Stimulated activated CD8-positive, alpha-beta memory T cell treated with anti-CD3 and anti-CD28 coated beads, Interleukin-12 subunit alpha, Interleukin-12 subunit beta, amount 100 ng/mL, for 4 hours (primary cell): ENCODE measurements at places on chromosomes 1 and 21.

GRCh38 chr21:44686000-44686781 lies 4.2 kb upstream of the KRTAP12-1 start:
- DNase-seq = no peak

DNA sequence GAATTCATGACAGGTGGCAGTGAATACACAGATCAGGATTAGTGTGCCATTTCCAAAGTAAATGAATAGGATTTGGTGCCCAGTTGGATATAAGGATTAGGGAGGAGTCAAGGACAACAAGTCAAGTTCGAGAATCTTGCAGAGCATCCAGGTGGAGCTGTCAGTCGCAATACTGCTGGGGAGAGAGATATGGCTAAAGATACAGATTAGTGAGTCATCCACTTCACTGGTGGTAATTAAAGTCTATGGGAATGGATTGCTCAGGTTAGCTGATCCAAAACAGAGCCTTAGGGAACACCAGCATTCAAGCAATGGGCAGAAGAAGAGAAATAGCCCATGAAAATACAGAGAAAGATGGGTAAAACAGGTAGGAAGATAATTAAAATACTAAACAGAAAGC lies 26.8 kb downstream of the BCAS2 start:
- DNase-seq = no peak

DNA sequence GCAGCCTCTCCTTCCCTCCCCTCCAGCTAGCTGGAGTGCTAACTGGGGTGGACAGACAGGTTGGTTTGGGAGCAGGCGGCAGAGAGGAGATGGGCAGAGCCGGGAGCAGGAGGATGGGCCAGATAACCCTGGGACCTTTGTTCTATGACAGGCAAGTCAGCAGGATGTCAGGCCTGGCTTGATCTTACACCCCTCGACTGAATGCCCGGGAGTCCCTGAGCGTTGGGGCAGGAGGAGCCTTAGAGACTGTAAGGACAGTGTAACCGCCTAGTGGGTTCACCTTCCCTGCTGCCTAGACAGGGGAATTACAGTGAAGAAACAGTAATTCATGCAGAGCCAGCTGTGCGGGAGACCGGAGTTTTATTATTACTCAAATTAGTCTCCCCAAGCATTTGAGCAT lies 60.2 kb downstream of the MDM4 start:
- no peak for DNase-seq

DNA sequence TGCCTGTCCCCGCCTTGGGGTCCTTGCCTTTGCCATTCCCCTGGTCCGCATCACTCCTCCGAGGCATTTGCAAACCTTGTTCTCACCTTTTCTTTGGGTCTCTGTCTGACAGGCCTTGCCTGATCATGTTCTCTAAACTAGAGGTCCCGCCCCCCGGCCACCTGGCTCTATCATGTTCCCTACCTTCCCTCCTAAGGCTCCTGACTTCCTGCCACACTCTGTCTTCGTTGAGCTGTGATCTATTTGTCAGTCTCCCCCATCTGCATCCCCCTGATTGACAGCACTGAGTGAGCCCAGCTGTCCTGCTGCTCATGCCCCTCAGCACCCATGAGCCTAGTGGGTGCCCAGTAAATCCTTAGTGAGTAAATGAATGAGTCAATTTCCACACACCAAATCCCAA lies 22.8 kb downstream of the ERG start:
- DNase-seq = no peak

DNA sequence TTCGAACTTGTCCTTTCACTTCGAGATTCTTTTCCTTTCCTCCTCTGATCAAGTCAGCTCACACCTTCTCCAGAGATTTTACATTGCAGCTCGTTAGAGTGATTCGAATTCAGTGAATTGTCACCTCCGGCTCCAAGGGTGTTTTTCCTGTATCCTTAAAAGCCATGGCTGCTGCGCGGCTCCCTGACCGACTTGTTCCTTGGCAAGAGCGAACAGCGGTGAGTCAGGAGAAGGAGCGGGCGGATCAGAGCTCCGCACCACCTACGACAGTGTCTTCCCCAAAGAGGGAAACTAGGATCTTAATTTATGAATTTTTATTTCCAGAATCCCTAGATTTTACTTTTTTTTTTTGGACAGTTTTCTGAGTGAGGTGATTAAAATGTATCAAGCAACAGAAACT lies 204.4 kb upstream of the ADGRL2 start:
- no peak for DNase-seq

- peak; percentile 82 for DNase-seq
Observed at GRCh38 chr1:151346769-151347522, at the start of gene RFX5. Gene RFX5, minus strand, starts transcription at chr1:151347252. Its CDS starts 932 bp downstream, at chr1:151346320.

GRCh38 chr1:110967256-110967655 lies 3.5 kb upstream of the LRIF1 start:
- no peak for DNase-seq

DNA sequence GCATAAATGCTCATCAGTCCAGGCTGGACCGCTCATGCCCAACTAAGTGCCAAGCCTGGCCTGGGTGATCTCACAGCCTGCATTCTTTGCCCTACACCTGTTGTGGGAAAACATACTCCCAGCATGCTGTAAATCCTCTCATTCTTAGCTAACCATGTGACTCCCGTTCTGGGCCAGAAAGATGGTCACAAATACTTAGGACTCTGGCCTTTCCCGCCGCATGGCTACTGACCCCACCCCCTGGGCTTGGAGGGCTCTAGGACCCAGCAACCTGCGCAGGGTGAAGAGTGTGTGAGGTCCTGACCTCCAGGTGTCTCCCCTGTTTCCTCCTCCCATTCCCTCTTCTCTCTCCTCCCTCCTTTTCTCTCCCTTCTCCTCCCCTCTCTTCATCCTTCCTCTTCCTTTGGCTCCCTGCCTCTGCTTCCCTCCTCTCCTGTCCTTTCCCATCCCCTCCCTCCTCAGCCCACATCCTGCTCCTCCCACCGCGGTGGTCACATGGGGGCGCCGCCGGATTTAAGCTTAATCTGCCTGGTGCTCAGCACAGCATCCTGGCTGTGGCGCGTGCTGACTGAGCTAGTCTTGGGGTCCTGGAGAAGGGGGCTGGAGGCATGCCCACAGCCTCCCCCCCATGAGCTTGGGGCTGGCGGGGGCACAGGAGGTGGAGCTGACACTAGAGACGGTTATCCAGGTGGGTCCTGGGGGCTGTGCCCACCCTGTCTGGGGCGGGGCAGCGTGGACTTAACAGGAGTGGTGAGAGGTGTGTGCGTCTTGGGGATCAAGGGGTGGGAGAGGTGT lies at the start of gene CROCC:
Gene CROCC, plus strand, starts transcription at position 541 of the 795 bp plus-strand sequence. Its CDS starts 88 bp downstream, at position 629.
- no peak for DNase-seq

DNA sequence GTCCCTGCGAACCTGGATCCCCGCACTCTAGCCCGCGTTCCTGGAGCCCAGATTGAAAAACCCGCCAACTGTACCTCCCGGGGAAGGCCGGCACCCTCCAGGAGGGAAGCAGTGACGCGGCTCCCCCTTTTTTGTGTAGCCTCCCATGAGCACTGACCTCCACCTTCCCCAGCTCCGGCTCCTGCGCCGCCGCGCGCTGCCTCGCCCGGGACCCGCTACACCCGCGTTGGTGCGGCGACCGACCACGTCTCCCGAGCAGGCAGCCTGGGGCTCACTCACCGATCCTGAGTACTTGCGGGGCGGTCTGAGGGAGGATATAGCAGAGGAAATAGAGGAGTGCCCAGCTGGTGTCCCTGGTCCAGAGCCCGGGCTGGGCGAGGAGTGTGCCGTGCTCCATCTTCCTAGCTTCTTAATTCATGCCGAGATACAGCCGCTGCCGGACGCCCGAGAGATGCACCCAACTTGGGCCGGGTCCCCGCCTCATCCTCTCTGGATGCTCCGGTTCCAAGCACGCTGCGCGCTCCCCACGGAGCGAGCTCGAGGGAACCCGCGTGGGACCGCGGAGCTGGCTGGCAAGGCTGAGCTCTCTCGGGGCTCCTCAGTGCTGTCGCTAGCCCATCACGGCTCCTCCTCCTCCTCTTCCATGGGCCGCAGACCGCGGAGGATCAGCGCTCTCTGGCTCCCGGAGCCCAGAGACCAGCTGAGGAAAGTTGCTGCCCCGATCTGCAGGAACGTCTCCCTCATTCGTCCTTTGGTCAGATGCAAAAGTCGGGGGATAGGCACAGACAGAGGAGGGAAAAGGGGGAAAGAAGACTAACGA lies 482 bp downstream of the GRIK1 start:
- DNase-seq = no peak

GRCh38 chr1:35505911-35506798 lies 51.0 kb downstream of the KIAA0319L start:
- DNase-seq = no peak

DNA sequence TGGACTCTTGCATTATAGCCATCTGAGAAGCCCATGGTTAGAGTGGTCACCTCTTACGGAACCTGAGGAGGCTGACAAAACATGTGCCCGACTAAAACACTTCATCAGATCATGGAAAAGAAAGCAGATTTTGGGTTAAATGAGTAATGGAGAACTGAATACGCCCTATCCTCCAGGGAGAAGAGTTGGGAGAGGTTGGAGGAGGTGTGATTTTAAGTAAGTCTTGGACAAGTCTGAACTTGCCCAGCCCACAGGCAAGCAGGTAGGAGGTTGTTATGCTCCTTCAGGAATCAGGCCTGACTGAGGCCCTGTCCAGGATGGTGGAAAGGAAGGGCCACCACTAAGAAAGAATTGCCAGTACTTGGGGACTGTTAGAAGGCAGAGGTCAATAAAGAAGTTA lies 255.8 kb downstream of the TGFB2 start:
- no peak for DNase-seq

DNA sequence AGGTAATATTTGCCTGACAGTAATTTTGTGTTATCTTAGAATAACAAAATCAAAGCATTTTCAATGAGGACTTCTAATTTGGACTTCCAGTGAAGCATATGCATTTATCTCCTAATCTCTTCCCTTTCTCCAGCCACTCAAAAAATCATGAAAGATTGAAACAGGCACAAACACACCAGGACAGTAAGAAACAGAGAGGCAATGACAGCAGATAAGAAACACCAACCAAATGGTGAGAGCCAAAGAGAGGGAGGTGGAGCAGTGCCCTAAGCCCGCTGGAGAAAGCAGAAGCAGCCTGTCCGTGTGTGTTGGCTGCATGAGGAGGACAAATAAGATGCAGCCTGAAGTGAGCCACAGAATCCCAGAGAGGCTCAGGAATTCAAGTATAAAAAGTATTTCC lies 39.0 kb downstream of the SLC44A3 start:
- DNase-seq = no peak

GRCh38 chr21:45260191-45260825 lies 27.4 kb downstream of the POFUT2 start:
- DNase-seq = no peak

- DNase-seq = no peak
Observed at GRCh38 chr1:243667591-243667990, 182.5 kb downstream of the AKT3 start.

DNA sequence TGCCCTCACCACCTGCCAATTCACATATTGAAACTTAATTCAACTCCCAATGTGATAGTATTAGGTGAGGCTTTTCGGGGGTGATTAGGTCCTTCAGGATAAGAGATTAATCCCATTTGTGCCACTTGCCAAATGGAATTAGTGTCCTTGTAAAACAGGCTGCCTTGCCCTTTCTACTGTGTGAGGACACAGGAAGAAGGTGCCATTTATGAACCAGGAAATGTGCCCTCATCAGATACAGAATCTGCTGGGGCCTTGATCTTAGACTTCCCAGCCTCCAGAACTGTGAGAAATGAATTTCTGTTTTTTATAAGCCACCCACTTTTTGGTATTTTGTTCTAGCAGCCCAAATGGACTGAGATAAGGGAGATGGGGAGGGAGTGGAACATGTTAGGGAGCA lies 39.1 kb upstream of the AGL start:
- no peak for DNase-seq

GRCh38 chr1:232327899-232328298 lies 302.0 kb downstream of the SIPA1L2 start:
- DNase-seq = no peak

DNA sequence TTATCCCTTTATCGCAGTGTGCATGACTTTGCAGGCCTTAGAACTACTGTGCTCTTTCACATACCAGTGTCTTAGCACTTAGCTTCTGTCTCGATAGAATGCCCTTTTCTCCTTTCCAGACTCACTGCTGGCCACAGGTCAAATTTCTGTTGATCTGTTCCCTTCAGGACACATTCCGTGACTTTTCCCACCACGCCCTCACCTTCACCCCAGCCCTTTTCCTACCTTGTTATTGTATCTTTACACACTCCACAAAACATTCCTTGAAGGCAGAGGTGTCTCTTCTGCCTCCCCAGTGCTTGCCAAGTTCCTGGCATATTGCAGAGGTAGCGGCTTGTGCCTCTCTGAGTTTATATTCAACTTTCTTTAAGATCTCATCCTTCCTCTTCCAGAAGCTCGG lies 3.7 kb upstream of the IGSF9 start:
- DNase-seq = no peak

- DNase-seq = no peak
Observed at GRCh38 chr1:116496898-116497297, 73.9 kb downstream of the CD58 start.

DNA sequence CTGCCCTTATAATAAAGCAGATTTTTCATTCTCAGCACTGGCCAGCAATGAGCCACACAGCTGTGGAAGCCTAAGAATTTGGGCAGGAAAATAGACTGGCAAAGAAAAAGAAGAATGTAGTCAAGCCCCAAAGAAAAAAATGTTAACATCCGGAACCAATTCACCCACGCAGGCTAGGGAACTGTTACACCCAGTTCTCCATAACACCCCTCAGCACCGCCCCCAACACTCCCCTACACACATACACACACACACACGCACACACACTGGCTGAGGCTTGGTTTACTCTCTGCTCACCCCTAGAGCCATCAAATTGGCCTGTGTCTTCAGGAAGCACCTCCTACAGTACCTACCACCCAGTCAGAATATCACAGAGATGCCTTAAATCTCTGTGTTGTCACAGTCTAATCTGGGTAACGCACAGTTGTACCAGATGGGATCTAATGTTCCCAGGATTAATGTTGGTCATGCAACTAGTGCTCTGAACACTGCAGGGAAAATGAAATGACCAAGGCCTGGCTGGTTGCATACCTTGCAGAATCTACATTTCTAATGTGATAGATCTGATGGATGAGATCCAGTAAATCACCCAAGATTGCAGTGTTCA lies 14.5 kb downstream of the TBX15 start:
- no peak for DNase-seq

GRCh38 chr21:42114646-42115045 lies 43.5 kb downstream of the UMODL1 start:
- DNase-seq = no peak

DNA sequence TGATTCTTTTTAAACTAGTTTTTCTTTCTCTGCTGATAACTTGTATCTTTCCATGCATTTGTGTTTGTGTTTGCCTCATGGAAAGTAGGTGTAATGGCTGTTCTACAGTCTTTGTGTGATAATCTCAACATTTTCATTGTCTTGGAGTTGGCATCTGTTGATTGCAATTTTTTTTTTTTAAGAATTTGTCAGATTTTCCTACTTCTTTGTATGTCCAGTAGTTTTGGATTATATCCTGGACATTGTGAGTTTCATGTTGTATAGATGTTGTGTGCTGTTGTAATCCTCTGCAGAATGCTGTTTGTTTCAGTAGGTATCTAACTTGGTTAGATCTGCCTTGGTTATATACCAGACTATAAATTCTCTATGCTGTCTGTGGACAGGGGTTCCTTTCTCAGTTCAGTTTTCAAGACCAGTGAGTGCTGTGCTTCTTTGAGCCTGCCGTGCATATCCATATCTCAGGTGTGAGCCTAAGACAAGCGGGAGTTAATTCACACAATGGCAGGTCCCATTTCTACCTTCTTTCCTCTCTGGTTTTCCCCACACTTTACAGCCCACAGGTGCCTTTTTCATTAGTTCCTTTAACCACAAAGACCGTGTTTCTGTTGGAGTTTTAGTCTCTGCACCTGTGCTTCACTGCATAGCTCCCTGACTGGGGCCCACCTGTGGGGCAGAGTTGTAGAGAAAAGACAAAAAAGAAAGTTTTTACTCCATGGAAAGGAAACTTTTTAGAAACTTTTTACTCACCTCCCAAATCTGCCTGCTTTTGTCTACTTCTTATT lies 69.9 kb downstream of the ITSN1 start:
- DNase-seq = no peak
